ENCODE measurements at places on chromosomes 5 and 9.

- DNase-seq = no peak
Measured at GRCh38 chr5:142106061-142106460, 2.5 kb upstream of the NDFIP1 start.

DNA sequence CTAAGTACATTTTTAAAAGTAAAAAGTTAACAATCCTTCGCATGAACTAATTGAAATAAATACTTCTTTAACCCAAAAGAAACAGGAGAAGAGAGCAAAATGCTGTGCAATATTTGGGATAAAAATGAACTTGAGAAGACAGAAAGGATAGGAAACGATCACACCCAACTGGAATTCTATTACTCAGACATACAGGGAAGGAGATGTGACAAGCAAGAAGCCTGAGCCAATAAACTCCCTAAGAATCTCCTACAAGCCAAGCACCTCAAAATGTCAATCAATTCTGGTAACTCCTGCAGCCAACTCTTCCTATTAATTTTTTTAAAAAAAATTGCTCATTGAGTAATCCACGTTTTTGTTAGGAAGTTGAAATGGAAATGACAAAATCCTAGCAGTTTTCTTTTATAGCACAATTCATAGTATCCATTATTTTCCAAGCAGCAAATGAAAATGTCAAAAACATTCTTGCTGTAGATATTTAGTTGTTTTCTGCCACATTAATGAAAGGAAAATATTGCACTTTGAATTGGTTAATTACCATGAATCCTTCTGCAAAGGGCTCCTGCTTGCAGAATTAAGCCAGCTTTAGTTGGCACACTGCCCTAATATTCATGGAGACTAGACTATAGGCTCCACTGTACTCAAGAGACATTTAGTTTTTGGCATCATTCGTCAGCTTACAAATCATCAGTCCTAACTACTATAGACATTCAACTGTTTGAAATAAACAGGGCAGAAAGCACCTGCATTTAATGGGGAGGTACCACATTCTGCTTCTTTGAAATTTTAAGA lies 89.0 kb downstream of the RFX3 start:
- no peak for DNase-seq

DNA sequence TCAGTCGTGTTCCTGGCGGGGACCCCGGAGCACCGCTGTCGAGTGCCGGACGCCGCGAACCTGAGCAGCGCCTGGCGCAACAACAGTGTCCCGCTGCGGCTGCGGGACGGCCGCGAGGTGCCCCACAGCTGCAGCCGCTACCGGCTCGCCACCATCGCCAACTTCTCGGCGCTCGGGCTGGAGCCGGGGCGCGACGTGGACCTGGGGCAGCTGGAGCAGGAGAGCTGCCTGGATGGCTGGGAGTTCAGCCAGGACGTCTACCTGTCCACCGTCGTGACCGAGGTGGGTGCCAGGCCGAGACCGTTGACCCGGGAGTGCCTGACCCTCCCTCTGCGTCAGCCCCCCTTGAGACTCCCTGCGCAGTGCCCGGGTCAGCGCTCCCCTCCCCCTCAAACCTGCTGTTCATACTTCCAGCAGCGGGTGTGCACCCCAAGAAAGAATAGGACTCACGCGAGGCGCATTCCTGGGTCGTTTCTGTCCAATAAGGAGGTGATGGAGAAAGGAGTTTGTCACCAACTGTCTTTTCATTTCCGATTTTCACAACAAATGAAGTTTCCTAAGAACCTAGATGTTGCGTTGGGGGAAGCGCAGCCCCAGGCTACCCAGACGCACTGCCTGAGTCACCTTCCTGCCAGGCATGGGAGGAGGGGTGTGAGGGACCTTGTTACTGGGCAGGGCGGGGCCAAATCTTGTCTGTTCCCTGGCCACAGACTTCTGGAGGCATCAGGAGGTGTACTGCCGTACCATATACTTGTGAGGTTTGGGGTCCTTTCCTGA lies 722 bp downstream of the SLC22A4 start:
- DNase-seq = peak; percentile 96

GRCh38 chr5:171770153-171770552 lies 15.5 kb upstream of the SMIM23 start:
- DNase-seq = no peak

- DNase-seq = no peak
Measured at GRCh38 chr5:38672059-38672788, 115.8 kb upstream of the LIFR start.

DNA sequence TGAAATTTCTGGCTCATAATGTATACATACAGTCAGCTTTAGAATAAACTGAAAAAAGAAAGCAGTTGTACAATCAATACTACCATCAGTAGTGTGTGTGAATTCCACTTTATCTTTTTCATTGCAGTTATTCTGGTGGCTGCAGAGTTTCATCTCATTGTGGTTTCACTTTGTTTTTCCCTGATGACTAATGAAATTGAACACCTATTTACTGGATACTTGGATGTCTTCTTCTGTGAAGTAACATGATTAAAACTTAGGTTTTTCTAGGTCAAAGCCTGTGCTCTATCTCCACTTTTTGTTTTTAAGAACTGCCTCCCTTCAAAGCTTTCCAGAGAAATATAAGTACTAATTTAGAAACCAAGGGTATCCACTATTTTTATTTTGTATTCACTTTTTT lies 174.3 kb downstream of the TRPM3 start:
- DNase-seq = no peak

DNA sequence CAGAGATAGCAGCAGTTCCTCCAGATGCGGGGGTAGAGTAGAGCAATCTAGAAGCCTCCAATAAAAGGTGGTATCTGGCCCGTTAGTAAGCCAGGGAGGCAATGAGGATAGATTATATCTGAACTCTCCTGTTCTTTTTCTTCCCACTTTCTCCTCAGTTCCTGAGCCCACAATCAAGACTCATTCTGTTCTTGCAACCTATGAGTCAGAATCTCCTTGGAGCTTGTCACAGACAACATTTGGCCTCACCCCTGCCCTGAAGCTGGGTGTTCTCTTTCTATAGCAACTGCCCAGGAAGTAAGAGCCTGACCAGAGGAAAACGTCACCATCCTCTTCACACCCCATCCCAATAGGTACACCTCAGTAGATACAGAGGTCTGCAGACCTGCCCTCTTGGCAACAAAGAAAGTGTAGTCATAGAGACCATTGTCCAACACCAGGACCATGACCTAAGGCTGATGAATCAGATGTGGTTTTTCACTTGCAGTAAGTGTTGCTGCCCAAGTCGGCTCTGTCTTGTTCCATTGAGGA lies 76.3 kb upstream of the PCA3 start:
- peak; percentile 61 for DNase-seq

DNA sequence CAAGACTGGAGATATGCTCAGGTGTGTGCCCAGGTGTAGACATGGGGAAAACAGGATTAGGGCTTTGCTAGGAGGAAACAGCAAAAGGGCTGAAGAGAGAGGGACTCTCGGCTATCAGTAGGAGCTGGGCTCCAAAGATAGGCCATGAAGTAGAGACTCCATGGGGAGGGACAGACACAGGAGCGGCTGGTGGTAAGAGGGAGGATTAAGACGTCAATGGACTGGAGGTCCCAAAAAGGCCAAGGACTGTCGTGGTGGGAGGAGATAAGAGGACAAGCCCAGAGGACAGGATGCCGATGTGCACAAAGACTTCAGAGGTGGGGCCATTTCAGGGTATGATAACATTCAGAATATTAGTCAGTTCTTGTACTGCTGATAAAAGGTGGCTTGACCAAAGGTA lies 93.1 kb downstream of the SAXO1 start:
- DNase-seq = no peak

GRCh38 chr9:35415402-35416097 lies 74.4 kb upstream of the RUSC2 start:
- no peak for DNase-seq

DNA sequence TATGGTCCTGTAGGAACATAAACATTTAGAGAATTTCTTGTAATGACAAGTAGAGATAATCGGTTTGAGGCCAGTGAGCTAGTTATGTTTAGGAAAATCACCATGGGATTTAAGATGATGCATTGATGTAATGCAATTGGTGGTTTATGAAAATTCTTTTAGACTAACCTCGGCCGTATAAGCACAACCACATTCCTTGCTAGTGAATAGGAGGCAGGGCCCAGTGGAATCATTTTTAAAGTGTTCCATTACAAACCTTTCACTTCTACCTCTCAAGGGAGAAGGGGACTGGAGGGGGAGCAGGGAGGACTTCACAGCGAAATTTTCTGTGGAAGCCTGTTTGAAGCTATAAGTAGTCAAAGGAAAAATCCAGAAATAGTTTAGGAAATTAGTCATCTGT lies 71.8 kb upstream of the NFIL3 start:
- no peak for DNase-seq

- DNase-seq = no peak
Measured at GRCh38 chr9:121824651-121825030, 173.2 kb downstream of the DAB2IP start.

- DNase-seq = no peak
Measured at GRCh38 chr9:107948601-107949000, 459.0 kb upstream of the KLF4 start.

DNA sequence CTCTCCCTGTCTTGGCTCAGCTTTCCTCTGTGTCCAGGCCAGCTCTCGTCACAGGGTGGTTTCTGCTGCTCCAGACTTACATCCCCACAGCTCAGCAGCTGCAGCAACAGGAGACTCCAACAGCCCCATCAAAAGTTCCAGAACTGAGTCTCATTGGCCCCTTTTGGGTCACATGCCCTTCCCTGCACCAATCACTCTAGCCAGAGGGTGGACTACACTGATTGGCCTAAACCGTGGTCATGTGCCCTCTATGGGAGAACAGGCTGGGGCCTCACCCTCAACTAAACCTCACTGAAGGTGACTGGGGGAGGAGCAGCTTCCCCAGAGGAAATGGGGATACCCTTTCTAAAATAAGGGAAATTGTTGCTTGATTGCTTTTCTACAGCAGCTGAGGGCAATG lies 44.4 kb upstream of the CPLX2 start:
- no peak for DNase-seq

DNA sequence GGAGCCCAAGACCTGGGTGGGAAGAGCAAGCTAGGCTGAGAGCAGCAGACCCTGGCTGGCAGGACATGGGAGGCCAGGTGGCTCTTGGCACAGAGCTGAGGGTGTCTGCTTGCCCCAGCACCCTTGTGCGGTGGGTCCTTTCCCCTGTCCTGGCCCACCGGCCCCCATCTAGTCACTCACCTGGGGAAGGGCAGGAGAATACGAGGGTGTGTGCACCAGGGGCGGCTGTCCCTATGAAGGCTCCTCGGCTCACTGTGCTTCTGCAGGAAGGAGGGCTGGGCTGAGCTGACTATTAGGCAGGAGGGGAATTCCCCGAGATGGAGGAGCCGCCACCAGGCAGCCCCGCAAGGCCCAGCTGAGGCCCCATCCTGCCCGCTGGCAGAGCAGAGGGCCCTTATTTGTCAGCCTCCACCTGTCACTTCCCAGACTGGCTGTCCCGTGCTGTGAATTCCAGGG lies 6.1 kb upstream of the TNIP1 start:
- DNase-seq = no peak
